ENCODE measurements at places on chromosomes 16 and 17.
A peak's percentile ranks its signal among the peaks of the same experiment; 100 is the strongest.

GRCh38 chr17:76757256-76757655, 19.3 kb downstream of the MFSD11 start:
- no peak for DNase-seq

DNA sequence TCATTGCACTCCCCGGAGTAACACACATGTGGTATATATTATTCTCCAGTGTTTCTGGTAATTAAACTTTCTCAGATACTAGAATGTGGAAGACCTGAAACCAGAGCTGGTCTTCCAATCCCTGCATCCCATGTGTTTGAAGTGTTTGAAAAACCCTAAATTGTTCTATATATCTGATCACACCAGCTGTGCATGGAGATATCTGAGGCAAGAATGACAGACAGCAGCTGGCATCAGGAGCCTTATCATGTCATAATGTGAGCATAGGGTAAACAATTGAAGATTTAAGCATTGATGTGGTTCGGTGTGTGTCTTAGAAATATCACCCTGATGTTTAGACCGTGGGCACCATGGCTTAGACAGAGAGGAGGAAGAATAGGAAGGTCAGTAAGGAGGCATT, 251.0 kb downstream of the CDH11 start:
- no peak for DNase-seq

DNA sequence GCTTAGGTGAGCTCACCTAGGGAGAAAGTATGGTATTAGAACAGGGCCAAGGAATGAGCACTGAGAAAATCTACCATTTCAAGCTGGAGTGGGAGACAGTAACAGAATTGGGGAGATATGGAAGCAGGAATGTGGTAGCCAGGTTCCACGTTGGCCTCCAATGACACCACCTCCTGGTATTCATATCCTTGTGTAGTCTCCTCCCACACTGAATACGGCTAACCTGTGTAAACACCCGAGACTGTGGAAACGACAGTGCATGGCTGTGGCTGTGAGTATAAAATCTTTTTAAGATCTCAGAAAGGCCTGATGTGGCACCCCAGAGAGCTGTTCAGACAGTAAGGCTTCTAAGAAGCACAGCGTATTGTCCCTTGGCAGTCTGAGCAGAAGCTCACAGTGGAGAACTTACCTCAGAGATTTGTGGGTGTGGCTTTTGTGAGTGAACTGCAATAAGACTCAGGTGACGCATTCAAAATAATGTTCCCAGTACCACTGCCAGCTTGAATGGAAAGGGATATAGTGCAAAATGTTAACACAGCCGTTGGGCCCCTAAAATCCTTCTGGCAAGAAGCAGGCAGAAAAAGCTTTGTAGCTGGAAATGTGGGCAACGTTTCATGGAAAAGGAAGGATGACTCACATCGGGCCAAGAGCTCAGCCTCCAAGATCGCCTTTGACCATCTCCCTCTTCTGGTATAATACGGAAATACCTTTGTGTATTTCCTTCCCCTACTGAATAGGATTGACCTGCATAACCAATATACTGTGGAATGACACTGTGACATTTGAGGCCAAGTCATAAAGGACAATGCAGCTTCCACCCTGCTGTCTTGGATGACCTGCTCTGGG, 14.4 kb downstream of the SDR42E1 start:
- no peak for DNase-seq

GRCh38 chr16:86042393-86042792, 143.4 kb downstream of the IRF8 start:
- no peak for DNase-seq

DNA sequence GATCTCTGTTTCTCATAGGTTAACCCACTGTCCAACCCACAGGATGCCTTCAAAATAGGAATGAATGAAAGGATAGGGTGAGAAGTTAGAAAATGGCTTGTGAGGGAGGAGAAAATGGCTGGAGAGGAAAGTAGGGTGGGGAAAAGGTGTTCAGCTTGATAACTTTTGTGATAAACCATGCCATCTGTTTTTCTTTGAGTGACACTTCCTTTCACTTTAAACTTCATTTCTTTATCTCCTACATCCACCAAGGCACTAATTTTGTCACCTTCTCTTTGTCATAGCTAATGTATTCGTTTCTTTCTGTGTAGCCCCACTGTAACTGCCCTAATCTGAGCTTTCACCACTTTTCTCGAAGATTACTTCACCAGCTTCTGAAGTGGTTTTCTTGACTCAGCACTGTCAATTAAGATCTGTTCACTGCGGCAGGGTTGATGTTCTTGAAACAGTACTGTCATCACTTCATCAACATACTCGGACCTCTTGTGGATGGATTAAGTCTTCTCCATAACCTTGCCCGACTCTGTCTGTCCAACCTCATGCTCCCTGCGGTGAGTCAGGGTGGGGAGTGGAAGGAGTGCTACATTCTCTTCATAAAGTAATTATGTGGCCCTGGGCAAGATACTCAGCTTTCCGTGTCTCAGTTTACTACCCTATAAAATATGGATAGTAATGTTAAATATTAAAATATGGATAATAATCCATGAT, 5.5 kb upstream of the KRT10 start:
- no peak for DNase-seq

DNA sequence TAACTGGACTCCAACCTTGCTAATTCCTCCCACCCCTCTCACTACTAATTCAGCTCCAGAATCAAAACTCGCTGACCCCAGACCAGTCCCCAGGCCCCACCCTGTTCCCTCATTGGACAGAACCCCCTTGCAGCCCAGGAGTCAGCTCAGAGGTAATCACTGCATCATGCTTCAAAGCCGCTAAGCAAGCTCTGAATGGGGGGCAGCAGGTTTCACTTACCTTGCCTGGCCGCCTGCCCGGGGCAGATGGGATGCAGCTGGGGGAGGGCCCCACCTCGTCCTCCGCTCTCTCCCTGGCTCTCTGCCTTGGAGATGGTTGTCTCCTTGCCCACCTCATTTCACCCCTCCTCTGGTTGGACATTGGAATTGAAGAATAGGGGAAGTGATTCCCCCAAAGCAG, 4.8 kb upstream of the NGFR start:
- DNase-seq: no peak

DNA sequence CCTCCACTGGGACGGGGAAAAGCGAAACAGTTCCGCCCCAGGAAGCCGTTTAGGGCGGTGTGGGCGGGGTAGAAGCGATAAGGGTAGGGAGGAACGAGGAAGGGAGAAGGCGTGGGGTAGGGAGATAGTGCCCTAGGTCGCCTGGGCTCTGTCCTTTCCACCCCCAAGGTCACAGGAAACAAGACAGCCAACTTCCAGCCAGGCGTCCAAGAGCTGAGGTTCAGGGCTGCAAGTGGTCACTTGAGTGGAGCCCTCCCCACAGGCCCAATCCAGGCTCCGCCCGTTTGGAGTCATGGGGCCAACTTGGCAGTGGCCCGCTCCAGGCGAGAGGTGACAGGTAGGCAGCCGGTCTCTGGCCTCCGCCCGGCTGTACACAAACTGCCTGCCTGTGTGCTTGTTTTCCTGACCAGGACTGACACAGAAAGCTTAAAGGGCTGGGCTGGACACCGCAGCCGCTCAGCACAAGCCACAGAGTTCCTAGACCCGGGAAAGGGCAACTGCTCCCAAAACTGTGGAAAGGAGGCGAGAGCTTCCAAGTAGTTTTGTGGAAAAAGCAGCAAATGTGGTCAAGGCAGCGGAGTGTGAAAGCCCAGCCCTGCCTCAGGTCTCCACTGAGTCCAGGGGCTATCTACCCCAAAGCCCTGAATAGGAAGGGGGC, at the start of gene RILP:
Gene RILP, minus strand, starts transcription at position 23 of the 658 bp plus-strand sequence. CDS start 62 bp downstream, outside the sequence.
- DNase-seq: no peak

DNA sequence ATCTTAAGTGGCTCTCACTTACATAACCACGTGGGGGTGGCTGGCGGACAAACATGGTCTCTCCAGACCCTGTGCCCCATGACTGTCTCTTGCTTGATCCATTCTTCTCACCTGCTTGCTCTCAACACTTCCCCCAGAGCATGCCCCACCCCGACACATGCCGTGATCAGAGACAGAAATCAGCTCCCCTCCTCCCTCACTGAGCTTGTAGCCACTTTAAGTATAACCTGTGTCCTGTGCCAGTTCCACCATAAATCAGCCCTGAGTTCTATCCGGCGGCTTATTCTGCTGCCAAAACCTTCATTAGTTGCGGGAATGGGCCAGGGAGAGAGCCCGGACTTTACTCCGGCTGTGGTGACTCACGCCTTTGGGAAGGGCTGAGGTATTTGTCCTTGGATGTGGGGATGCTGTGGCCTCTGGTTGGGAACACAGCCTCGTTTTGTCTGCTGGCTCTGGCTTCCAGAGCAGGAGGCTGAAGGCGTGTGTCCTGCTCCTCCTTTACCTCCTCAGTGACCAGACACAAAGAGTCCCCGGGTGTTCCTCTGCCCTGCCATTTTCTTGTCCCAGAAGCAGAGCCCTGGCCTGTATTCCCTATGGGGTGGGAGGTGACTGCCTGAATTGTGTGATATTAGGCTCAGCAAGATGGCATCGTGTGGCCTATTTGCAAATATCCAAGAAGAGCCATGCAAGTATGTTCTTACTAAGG, 21.1 kb downstream of the ANKRD40 start:
- no peak for DNase-seq

- no peak for DNase-seq
Measured at GRCh38 chr17:66904760-66905624, 59.5 kb upstream of the CACNG4 start.

- DNase-seq: no peak
Measured at GRCh38 chr16:79369796-79370195, 230.7 kb downstream of the MAF start.

DNA sequence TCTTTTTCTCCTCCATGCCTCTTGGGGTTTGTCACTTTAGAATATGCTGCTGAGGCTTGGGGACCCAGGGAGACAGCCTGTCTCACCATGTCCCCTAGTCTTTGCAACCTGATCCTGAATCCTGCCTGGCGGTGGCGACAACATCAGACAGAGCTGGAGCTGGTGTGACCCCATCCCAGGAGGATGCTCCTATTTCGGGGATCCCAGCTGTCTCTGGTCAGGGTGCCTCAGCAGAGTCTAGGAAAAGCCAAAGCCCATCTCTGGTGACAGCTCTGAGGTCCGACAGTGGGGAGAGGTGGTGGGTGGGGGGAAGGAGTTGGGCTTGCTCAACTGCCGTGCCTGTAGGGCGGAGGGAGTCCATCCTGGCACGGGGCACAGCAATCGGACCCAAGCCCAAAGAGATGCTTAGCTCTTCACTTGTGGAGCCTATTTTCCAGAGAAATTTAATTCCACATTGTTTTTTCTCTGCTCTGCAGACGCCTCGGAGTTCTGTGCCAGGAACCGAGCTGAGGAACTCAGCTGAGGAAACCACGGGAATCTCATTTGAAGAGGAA, 10.3 kb upstream of the TNS4 start:
- no peak for DNase-seq

GRCh38 chr17:45368651-45369050, 51.8 kb upstream of the MAP3K14 start:
- no peak for DNase-seq

DNA sequence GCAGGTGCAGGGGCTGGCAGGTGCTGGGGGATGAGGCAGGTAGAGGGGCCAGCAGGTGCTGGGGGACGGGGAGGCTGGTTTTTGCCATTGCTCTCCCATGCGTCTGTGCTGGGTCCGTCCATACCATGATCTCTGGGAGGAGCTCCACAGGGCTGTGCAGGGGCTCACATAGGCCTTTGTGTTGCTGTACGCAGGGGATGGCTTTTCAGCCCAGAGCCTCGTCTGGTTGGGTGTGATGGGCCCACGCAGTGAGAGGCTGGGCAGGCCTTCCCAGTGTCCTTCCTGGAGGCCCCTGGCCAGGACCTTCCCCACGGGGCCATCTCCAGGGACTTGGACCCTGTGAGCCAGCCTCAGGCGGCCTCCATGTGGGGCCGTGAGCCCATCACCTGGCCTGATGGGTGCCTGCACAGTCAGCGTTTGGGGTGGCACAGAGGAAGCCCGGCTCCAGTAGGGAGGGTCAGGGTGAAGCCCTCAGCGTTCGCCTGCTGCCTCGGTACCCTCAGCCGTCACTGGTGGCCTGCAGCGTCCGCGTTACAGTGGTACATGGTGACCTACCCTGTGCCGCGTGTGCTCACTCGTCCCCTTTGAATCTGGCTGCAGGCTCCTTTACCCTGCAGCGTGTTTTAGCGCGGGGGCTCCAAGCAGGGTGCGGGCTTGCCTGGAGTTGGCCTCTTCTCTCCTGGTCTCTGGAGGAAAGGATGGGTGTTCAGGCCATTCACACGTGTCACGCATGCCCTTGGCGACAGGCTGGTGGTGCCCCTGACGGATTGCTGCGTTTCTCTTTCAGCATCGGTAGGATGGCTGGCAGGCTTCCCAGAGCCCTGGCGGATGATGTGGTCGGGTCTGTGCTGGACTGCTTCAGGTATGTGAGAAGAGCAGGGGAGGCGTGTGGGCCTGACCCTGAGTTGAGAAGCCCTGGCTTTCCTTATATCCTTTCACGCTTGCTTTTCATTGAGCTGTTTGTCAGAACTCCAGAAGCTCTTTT, 30.6 kb downstream of the ZNF750 start:
- DNase-seq: no peak

GRCh38 chr16:2511996-2512734, 1.6 kb upstream of the ATP6V0C start:
- DNase-seq: no peak

DNA sequence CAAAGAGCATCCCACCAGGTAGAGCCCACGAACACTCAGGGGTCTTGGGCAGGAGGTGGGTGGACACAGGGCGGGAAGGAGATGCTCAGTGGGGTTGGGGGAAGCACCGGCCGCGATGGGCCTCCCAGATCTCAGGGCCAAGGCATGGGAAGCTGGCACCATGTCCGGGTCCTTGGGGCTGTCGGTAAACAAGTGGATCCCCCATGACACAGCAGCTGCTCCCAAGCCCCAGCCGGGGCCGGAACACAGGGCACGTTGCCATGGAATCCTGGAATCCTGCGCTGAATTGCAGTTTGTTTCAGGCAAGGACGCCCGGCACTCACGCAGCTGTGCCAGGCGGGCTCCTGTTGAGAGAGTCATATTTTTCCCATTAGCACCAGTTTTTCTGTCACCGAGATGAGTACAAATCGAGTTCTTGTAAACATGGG, 23.0 kb upstream of the CHMP6 start:
- DNase-seq: peak; percentile 85

GRCh38 chr17:19673623-19674022, 25.1 kb downstream of the ALDH3A2 start:
- DNase-seq: no peak

GRCh38 chr16:81627024-81627423, 152.1 kb upstream of the PLCG2 start:
- DNase-seq: no peak

GRCh38 chr17:1914661-1915083, 84.9 kb downstream of the RPA1 start:
- DNase-seq: no peak
